ENCODE measurements at places on chromosomes 6 and 20. TPM values are rescaled to one million over a fixed set of nuclear protein-coding genes. Genes with fewer than 3 reads are reported as not detected.

- DNase-seq, result no peak
Measured at GRCh38 chr6:29624520-29624961, 8.4 kb downstream of the GABBR1 start.

DNA sequence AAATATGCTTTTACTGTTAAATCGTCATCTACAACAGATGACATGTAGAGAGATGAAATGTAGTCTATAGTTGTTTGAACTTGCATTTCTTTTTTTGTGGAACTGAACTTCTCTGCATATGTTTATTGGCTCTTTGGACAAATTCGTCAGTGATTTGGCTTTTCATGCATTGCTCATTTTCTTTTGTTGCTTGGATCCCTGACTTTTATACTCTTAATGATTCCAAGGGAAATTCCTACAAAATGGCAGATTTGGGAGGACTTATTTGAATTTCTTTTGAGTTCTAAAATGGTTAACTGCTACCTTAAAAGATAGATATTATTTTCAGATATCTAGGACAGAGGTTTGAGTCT, 65.4 kb downstream of the UTRN start:
- no peak for DNase-seq

- DNase-seq, result no peak
Measured at GRCh38 chr6:89051676-89052075, 28.9 kb upstream of the PNRC1 start.

- DNase-seq, result no peak
Measured at GRCh38 chr6:134506162-134506561, 188.2 kb upstream of the SGK1 start.

GRCh38 chr20:39429726-39430125, 467.6 kb downstream of the DHX35 start:
- DNase-seq, result no peak

GRCh38 chr6:157271441-157271840, 51.9 kb downstream of the TMEM242 start:
- DNase-seq, result no peak

- DNase-seq, result no peak
Measured at GRCh38 chr20:62677678-62678077, 31.0 kb upstream of the NTSR1 start.

DNA sequence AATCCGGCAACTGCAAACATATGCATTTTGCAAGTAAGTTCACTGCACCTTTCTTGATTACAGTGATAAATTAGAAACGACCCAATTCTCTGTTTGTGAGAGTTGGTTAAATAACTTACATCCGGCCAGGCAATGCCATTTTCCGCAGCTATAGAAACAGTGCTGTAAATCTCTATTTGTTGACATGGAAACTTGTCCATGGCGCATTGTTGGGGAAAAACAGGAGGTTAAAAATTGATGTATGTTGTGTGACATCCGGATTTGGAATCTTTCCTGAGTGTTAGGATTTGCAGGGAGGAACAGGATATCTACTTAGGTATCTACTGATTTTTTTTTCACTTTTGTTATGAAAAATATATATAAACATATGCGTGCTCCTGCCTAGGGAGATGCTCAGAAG, 66.5 kb downstream of the DLGAP4 start:
- DNase-seq, result no peak

DNA sequence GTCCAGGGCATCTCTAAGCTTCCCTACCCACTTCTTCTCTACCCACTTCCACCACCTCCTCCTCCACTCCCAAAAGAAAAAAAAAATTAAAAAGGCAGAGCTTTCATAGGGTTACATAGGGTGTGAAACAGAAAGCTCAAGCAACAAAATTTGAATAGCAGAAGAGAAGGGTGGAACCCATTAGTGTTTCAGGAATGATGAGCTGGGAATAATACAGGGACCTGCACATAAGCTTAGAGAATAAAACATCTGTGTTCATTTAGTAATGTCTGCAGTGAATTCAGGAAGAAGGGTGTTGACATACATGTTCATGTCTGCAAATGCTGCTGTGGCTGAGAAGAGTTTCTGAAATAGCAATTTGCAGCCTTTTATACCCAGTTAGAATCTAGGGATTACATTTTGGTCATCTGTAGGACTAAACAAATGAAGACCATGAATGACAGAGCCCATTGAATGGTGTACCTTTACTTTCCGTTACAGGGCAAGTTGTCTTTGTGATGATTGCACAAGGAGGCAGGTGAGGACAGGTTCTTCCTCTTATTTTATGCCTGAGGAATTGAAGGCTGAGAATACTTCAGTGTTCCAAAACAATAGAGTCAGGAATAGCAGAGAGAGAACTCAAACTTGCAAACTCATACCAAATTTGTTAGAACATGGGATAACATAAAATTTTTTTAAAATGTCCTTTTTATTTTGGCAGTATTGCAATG, 975.1 kb downstream of the TFAP2A start:
- no peak for DNase-seq

GRCh38 chr20:32436142-32436861, 78.2 kb downstream of the ASXL1 start:
- DNase-seq, result no peak

BPIFB6 gene
- not detected for polyA plus RNA-seq

CCN5 gene
- polyA plus RNA-seq, result 2.0 TPM

GMPR gene
- polyA plus RNA-seq, result 7.3 TPM

SLC35D3 gene
- polyA plus RNA-seq, result not detected

SEMG1 gene
- polyA plus RNA-seq, result not detected

THBS2 gene
- 857 TPM for polyA plus RNA-seq
